Activated CD8-positive, alpha-beta memory T cell treated with anti-CD3 and anti-CD28 coated beads, Interleukin-2, amount 50 U/mL, for 4 hours (primary cell): ENCODE measurements at places on chromosomes 7 and 10.

GRCh38 chr10:28627102-28627501, 50.2 kb upstream of the BAMBI start:
- DNase-seq = no peak

- DNase-seq = no peak
Measured at GRCh38 chr10:126702181-126702580, 31.7 kb upstream of the C10orf90 start.

GRCh38 chr10:53667063-53667462, 894.5 kb upstream of the MBL2 start:
- DNase-seq = no peak

DNA sequence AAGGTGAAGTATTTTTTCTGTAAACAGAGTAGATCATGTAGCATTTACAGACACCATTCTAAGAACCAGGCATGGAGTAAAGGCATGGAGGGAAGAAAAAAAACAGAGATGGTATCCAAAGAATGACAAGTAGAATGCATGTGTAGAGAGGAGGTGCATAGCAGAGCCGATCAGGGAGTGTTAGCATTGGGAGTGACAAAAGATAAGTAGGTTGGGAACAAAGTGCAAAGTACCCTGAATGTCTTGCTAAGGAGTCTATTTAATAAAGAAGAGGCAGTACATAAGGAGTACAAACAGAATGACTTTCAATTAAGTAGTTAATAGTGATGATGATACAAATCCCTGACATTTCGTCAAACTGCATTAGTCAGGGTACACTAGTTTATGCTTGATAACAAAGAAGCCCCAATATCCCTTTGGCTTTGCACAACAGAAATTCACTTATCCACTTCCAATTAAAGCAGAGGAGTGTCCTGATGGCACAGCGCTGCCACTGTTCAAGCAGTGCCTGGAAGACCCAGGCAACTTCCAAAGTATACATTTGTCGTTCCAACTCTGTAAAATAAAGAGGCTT, 371.5 kb downstream of the TNS3 start:
- DNase-seq = no peak

DNA sequence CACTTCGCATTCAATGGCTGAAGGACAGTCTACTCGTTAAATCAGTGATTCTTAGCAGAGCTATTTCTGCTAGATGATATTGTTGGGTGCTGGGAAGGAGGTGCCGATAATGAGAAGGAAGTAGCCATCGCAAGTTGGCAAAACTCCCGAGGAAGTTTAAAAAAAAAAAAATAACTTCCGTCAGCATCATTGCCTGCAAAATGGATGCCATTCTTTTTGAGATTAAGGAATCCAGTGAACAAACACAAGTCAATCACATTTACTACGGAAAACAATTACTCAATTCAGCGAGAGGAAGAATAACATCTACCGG, 74.4 kb upstream of the SFMBT2 start:
- DNase-seq = no peak

GRCh38 chr10:71756311-71757191, 16.8 kb downstream of the VSIR start:
- DNase-seq = no peak

DNA sequence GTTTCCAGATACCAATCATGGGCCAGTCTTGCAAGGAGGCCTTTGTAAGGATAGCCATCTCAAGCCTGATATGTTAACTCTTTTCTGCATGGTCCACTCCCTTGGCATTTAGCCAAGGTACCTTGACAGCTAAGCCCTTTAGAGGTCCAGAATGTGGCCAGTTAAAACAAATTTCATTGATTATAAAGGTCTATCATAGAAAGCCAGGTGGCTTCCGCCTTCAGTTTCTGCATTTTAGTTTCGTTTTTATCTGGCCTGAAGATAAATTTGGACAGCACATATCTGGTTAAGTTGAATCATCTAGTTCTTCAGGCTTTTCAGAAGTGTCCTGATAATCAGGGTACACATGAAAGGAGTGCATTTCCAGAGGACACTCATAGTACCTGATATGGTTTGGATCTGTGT, 30.7 kb downstream of the ANKIB1 start:
- no peak for DNase-seq

DNA sequence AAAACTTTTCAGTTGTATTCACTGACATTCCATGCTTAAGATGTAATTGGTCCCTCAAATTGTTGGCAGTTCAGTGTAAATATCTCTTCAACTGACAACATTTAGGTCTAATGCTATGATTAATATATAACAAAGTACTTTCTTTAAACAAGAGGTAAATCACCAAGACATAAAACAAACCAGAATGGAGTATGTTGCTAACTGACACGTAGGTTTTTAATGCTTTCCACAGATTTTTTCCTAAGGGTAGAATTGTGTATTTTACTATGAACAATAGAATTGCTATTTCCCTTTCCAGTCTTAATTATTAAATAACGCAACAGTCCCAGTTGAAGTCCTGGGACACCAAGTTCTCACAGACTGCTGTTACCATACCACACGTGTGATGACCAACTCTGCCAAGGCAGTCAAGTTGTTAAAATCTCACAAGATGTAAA, 4.1 kb downstream of the JCAD start:
- no peak for DNase-seq

DNA sequence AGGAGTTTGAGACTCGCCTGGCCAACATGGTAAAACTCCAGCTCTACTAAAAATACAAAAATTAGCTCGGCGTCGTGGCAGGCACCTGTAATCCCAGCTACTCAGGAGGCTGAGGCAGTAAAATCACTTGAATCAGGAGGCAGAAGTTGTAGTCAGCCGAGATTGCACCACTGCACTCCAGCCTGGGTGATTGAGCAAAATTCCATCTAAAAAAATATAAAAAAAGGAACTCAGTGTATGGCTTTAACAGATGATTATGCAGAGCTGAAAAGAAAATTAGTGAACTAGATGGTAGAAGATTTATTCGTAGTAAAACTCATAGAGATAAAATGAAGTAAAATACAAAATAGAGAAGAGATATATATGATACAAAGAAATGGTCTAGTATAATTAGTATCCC, 12.6 kb upstream of the CNOT4 start:
- DNase-seq = no peak

GRCh38 chr7:33666531-33666930, 238.8 kb upstream of the BMPER start:
- DNase-seq = no peak

DNA sequence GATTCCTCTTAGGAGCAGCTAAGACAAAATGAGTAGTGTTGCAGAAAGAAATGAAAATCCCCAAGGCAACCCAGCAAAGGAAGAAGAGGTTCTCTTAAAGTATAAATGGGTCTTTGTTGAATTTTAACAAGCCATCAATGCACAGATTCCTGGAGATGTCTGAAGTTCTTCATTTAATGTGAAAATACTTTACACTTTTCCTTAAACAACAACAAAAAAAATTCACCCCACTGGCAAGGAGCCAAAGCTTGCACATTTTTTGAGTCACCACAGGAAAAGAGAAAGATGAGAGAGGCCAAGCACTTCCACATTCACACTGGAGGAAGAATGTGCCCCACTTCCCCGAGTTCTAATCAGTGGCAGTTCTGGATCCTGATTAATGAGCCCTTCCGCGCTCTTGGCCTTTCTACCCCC, 286.4 kb upstream of the MEOX2 start:
- DNase-seq = no peak

DNA sequence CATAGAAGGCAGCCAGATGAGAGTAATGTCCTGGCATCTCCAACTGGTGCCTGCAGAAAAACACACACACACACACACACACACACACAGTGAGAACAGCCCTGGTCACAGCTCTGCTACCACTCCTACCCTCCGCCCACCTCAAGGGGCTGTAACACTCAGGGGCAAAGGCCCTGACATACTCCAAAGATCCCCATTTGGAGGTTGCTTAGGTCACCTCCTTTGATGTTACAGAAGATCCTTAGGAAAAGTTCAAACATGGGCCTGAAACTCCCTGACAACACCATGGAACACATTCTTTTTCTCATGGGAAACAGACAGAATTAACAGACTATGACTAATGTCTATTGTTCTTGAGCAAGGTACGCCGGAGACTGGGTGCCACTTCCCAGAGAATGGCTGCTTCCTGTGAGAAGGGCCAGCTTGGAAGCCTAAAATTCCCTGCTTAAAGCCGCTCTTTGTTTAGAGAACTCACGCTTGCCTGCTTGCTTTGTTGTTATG, 27.7 kb downstream of the DENND11 start:
- DNase-seq = no peak

DNA sequence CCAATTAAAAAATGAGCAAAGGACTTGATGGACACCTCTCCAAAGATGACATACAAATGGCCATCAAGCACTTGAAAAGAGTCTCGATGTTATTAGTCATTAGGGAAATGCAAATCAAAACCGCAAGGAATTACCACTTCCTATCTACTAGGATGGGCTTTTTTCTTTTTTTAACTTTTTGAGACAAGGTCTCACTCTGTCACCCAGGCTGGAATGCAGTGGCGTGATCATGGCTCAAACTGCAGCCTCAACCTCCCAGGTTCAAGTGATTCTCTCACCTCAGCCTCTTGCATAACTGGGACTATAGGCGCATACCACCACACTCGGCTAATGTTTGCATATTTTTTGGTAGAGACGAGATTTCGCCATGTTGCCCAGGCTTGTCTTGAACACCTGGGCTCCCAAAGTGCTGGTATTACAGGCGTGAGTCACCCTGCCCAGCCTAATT, 13.6 kb downstream of the NKX1-2 start:
- DNase-seq = no peak

- no peak for DNase-seq
Measured at GRCh38 chr10:76885816-76886215, 751.8 kb downstream of the KCNMA1 start.

- peak; percentile 37 for DNase-seq
Measured at GRCh38 chr7:1920266-1920681, 250.2 kb downstream of the ELFN1 start.

GRCh38 chr7:135232087-135232486, 1.6 kb upstream of the STRA8 start:
- no peak for DNase-seq

DNA sequence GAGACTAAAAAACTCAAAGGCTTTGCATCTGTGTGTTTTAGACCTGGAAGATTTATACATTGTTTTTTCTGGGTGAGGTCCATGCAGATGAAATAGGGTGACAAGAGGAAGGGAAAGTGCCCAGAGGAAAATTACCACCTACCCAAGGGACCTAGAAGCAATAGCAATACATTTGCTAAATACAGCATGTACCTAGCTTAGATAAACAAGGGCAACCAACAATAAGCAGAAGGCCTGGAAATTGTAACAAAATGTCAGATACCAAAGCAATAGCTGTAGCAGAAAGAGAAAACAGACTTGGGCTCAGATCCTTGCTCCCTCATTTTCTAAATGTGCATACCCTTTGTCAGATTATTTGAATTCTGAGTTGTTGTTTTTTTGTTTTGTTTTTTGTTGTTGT, 318.4 kb upstream of the KMT2E start:
- no peak for DNase-seq

- DNase-seq = no peak
Measured at GRCh38 chr10:96570983-96571964, 15.5 kb downstream of the TM9SF3 start.

DNA sequence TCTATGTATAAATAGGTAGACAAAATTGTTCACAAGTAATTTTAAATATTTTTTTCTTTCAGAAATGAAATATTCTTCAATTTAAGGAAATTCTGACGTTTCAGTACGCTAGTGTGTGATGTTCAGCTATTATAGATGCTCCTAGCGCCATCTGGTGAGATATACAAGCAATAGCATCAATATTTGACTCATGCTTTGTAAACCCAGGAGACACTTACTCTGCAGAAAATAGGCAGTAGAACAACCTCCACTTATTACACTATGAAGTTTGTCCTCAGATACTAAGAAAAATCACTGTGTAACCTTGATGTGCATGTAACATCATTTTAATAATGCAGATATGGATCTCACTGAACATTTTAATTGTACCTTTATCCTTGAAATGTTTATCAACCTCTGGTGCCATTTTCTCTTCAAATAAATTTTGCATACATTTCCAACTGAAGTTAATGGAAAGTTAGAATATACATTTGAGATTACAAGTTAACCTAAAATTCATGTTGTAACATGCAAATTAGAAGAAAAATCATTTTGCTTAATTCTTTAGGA, 151.5 kb upstream of the FAM3C start:
- no peak for DNase-seq

DNA sequence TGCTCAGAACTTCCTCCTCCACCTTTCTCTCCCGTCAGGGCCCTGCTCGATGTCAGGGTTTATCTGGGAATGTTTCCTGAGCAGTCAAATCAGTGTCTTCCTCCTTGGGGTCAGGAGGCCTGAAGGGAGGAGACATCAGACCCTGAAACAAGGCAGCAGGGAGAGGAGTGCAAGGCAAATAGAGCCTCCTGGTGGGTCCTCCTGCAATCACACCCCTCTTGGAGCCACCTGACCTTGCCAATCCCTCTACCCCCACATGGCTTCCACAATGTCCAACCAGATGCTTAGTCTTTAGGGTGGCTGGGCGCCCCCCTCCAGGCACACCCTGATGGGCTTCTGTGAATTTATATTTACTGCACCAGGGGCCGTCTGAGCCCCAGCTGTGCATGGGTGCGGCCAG, 12.2 kb downstream of the GPR26 start:
- DNase-seq = no peak

DNA sequence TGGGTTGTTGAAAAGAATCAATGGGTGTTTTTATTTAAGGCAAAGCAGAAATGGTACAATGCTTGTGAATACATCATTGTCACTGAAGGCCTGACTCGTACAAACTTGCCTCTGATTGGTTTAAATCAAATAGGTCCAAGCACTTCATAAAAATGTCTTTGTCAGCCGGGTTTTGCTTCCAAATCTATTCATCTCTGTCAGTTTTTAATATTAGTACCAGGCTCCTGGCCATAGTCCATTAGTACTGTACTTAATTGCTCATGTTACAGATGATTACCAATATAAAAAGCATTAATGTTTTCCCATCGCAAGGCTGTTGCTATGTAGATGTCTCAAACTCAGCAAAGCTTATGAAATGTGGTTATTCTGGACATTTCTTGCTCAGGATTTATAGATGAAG, 171.9 kb downstream of the ARID5B start:
- DNase-seq = no peak

DNA sequence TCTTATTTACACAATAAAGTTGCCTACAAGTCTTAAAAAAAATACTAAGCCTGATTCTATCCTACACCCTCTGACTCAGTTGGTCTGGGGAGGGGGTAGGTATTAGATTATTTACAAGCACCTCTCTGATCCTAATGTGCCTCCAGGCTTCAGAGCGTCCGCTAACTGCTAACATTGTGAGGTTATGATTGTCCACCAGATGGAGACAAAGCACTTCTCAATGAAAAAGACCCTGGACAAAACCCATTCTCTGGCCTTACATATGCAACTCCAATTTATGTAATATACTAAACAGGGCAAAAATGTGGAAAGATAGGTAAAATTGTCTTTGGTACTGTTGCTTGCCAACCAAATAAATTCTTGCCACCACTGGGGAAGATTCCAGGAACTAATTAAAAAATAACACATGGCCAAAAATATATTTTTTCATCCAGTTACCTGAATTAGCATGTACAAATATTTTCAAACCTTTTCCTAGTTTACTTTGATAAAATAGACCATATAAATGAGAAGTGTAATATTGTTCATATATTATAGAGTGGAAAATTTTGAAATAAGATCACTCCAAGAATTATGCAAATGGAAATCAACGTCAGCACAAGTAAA, 92.4 kb downstream of the KIF20B start:
- peak; percentile 16 for DNase-seq
